ENCODE measurements at places on chromosomes 5 and 9. TPM values are rescaled to one million over a fixed set of nuclear protein-coding genes. Genes with fewer than 3 reads are reported as not detected.

- no peak for DNase-seq
Measured at GRCh38 chr5:149942199-149942598, 2.4 kb downstream of the PDE6A start.

DNA sequence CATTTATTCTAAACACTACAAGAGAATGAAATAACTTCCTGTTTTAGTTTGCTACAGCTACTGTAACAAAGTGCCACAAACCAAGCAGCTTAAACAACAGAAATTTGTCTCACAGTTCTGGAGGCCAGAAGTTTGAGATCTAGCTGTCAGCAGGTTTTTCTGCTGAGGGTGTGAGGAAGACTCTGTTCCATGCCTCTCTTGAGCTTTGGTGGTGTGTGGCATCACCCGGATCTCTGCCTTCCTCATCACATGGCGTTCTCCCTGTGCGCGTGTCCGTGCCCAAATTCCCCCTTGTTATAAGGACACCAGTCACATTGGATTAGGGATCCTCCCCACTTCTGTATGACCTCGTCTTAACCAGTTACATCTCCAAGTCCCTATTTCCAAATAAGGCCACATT, 97.7 kb downstream of the CFAP95 start:
- DNase-seq: no peak

DNA sequence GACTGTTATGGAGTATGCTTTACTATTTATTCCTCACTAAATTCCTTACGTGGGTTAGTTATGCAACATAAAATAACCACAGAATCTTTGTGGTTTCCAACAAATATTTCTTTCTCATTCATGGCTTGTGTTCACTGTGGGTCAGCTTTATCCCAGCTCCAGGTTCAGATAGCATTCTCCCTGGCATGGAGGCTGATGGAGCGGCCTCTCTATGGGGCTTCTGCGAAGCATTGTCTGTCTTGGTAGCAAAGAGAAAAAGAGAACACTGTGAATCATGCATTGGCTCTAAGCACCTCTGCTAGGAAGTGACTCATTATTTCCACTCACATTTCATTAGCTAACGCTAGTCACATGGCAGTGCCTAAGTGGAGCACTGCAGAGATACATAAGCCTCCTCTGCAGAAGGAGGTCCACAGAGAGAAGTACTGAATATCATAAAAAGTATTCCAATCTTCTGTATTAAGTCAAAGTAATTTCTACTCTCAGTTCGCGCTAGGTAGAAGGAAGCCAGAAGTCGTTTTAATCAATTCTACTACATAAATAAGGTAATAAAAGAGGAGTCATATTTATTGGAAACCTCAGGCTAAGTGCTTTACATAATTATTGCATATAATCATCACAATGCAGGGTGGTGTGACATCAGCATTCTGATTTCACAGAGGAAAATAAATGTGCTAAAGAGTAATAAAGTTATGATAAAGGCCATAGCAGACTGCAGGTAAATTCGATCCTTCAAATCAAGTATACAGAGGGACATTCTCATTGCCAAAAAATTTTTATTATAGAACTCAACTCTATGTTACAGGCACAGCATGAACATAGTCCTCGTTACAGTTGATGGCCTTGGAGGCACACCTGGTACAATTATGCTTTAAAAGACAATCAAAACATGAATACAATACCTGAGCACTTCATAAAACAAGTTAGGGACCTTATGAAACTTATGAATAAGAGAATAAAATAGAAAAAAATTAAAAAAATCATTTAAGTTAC, 531.1 kb downstream of the CETN3 start:
- peak; percentile 29 for DNase-seq

DNA sequence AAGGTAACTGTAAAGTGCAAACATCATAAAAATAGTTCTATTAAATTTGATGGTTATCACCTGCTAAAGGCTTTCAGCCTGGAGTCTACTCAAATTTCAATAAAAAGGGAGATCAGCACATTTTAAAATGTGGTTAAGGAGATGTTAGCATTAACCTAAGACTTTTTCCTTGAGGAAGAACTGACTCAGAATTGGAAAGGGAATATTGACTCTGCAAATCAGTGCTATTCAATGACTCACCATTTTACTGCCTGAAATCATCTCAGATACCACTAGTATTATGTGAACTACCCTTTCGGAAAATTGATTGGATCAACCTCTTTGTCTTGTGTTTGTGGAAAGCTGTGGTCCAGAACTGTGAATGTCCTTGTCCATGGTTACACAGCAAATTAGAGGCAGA, 113.3 kb downstream of the ADRB2 start:
- DNase-seq: peak; percentile 53

GRCh38 chr9:136646827-136647711, 15.6 kb upstream of the EGFL7 start:
- DNase-seq: no peak

DNA sequence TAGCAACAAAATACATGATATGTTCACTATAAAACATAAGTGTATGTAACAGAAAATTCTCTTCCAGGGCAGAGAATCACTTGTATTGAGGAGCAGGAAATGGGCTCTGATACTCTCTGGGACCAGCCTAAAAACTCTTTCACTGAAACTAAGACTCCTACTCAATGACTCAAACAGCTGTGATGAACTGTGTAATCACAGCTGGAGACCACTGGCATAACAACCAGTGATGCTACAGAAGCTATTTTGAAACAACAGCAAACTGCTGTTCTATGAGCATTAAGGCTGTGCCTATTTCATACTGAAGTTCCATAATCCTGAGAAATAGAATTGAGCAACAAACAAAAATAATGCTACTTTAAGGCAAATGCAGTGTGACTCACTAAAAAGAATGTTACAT, 594.0 kb downstream of the HINT1 start:
- no peak for DNase-seq

DNA sequence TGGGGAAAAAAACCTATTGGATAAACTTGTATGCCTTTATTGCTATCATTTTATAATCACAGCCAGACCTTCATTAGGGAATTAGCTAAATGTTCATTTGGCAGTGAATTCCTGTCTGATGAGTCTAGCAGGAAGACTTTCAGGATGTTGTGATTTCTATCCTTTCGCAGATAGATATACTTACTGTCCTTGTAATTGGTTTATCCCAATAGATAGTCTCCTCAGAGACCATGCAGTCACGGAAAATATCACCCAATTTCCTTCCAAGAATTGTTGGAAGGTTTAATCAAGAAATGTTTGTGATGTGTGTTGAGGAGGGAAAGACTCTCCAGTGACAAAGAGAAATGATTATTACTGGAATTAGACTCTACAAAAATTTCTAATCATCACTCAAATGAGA, 1937.9 kb upstream of the WWC1 start:
- DNase-seq: no peak

DNA sequence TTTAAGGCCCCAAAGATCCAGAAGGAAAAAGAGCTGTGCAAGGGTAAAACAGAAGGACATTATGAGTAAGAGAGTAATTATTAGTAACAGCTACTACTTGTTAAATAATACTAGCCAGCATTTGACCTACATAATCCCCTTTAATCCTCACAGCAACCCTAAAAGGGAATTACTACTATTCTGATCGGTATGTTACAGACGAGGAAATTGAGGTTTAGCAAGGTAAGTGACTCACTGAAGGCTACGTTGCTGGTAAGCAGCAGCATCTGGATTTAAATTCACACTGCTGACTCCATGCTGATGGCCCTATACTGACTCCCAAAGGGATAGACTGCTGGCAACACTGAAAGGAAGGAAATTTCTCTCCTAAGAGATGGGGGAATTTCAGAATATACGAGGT, 3.7 kb upstream of the FSD1L start:
- no peak for DNase-seq

GRCh38 chr5:131814990-131815389, 18.2 kb upstream of the FNIP1 start:
- no peak for DNase-seq

DNA sequence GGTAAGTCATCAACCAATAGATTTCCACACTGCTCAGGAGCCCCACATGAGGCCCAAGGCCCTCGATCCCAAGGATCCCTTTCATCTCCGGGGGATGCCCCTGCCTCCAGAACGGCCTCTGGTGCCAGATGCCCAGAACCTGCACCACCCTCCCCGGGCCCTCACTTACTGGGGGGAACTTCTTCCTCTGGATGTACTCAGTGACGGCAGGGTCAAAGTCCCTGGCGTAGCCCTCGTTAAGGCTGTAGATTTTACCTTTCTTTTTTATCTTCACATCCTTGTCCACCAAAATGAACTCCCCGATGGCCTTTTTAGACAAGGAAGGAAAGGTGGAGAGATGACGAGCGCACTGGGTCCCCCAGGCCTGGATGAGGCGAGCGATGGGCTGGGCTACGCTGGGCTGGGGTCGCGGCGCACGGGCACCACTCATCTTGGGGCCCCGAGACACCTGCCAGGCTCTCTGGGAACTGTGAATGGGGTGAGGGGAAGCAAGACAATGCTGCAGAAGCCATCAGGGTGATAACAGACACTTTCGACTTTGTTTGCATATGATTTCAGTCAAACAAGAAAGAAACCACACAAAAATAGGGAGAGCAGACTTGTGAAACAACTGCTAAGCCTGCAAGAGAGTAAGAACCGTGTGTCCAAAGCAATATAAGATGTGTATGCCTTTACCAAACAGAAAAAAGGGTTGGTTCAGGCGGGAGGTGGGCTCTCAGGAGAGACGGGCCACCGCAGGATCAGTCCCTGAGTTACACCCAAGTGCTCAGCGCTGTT, 13.2 kb upstream of the FBP2 start:
- no peak for DNase-seq

GRCh38 chr5:141409598-141410306, 1.9 kb downstream of the PCDHGB6 start:
- DNase-seq: no peak

DNA sequence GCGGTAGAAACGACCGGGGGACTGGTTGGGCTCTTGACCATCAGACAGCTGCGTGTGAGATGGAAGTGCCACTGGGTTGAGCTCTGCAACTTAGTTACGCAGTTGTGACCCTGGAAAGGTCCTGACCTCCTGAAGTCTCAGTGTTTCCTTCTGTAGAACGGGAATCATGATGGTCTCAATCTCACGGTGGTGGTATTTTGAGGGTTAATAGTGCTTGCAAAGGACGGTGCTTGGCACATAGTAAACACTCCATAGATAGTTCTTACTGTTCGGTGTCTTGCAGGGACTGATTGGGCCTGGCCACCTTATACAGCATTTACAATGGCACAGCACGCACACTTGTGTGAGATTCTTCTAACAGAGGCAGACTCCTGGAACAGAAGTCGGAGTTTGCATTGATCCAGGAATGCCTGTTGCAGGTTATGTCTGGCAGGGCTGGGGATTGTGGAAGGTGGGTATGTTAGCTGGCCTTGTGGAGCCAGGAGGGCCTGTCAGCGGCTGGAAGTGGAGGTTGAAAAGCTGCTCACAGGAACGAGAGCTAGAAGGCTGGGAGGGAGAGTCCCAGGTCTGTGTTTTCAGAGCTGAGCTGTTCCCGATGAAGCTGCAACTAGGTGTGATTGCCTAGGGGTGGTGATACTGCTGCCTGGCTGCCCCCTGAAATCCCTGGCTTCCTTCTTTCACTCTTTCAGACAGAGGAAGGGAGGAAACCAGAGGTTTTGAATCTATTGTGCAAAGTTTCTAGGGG, 962 bp upstream of the TXN start:
- DNase-seq: no peak

DNA sequence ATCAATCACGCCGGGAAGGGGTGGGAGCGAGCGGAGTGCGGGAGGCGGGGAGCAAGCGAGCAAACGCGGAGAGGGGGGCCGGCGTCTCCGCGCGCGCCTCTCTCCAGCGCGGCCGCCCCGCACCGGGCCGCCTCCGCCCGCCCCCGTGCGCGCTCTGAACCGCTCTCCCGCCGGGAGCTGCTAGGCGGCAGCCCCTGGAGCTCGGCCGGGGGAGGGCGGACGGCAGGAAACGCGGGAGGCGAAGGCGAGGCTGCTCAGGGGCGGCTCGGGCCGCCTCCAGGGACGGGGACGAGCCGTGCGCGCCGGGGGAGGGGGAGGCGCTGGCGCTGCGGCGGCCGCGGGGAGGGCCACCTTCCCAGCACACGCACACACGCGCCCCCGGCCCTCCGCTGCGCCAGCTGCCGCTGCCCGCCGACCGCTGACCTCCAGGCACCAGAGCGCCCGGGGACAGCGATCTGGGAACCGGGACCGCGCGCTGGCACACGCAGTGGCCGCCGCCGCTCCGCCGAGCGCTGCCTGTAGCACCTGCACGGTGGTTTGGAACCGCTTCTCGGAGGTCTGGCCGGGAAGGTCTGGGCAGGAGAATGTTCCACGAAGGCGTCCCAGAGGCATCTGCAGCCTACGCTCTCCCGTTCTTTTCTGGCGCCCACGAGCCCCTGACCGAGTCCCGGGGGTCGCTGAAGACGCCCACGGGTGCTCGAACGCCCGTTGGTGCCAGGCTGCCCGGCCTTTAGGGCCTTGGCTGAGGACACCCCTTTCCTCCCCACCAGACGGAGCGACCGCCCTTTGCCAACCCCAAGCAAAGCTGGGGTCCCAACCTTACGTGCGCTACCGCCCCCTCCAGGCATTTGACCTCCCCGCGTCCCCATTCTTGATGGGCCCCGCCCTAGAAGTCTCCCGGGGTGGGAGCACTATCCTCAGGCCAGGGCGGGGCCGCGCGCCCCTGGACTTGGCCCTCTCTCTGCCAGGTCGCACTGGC, at the start of gene GABBR2:
TSS of gene GABBR2 (minus strand) at position 3 of the 979 bp plus-strand sequence. CDS start 198 bp downstream, outside the sequence.
- DNase-seq: no peak

Gene C1QTNF3
- total RNA-seq: 0.64 TPM

Gene APBB3
- total RNA-seq: 3.3 TPM

Gene PCDHB7
- total RNA-seq: 0.26 TPM

Gene ZNF462
- 4.9 TPM for total RNA-seq

Gene CTNND2
- not detected for total RNA-seq

Gene CNTLN
- 5.4 TPM for total RNA-seq

Gene C8G
- 0.77 TPM for total RNA-seq
